ENCODE measurements at places on chromosomes 12 and 14. TPM values are rescaled to one million over a fixed set of nuclear protein-coding genes. Genes with fewer than 3 reads are reported as not detected.

The PTPN6 gene
- total RNA-seq = 18.4 TPM

The CIDEB gene
- total RNA-seq = 34.0 TPM

The SLC25A3 gene
- 291 TPM for total RNA-seq

The KDM2B gene
- 17.8 TPM for total RNA-seq

The NPFF gene
- total RNA-seq = not detected

The CCDC38 gene
- total RNA-seq = not detected

The P2RX7 gene
- total RNA-seq = 1.0 TPM

The SDR9C7 gene
- total RNA-seq = not detected

The NOPCHAP1 gene
- total RNA-seq = 5.9 TPM

The BCAT1 gene
- total RNA-seq = 30.0 TPM

The CPNE6 gene
- not detected for total RNA-seq

The SOX5 gene
- total RNA-seq = 3.0 TPM

Data from body of pancreas (tissue), 4 donors.